Cardiac fibroblast (primary cell): ENCODE measurements at places on chromosomes 2 and 18.

DNA sequence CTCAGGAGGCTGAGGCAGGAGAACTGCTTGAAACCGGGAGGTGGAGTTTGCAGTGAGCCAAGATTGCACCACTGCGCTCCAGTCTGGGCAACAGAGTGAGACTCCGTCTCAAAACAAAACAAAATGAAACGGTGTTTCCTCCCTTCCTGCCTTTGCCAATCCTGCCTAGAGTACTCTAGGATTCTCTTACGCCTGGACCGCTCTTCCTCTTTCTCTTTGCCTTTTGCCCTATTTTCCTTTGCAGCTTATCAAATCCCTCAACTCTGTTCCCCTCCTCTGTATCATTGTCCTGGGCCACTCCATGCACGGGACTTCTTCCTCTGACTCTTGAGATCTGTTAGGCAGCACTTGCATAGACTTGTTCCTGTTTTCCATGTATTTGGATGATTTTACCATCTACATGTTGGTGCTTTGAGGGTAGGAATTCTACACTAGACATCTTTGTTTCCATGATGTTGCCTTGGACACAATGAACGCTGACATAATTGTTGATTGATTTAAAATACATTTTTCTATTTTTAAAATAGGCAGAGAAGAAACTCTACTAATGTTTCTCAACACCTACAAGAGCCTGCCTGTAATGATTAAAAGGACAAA is 24.8 kb upstream of the ACYP2 start:
- DNase-seq: no peak

DNA sequence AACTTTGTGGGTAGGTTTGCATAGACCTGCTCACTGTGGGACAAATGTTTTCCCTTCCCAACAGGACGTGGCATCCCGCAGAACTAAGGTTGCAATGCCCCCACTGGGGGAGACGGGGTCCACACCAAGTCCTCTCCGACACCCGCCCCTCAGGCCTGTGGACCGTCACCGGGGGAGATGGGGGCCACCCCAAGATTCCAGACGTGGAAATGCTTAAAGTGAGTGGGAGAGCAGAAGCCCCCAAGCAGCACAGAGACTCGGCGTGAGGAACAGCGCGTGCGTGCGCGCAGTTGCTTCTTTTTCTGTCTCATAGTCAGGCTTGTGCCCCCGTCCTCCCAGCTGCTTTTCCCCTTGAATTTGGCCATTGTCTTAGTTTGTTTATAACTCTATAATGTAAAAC is 826.3 kb upstream of the SALL3 start:
- no peak for DNase-seq

- no peak for DNase-seq
These were observed 117.9 kb upstream of the SALL3 start for GRCh38 chr18:78861706-78862105.

DNA sequence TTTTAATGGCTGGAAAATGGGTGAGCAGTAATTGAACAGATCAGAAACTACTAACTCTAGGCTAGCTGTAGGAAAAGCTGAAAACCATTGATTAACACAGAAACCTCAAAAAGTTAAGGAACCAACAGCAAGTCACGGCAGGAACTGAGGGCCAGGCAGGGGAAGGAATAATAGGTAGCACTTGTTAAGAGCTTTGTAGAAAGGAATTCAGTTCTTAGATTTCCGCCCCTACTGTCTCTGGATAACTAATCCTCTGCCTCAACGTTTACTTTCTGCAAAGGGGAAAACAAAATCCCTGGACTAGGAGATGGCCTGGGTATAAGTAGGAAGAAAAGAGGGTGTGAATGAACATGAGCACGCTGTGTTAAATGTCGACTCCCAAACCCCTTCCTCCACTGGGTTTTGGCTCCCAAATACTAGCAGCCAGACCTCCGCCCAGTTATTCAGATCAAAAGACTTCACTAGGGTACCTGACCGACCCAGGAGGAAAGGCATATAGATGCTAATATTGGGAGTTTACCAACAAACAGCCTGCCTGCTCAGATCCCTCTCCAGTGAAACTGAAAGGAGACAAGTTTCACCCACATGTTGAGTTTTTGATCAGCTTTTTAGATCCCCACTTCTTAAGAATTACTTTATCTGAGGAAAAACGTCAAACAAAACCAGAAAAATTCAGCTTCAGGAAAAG is 12.4 kb downstream of the SMAD2 start:
- DNase-seq: no peak

- DNase-seq: peak; percentile 48
These were observed 582 bp downstream of the RIOK3 start for GRCh38 chr18:23453680-23454058.

DNA sequence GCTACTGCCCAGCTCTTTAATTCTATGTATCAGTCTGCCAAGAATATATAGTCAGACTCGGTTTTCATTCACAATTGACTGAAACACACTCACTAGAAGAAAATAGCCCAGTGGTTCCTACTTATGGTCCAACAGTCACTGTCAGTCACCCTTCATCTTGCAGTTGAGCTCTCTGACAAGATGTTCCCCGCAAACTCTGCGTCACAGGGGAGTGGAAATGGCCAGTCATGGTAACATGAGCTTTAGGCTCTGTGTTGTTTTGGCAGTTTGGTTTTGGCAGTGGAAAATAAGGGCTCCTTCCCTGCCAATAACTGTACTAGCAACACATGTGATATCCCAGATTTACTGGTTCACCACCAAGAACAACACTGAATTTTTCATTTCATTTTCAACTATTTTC is 122.5 kb downstream of the PRPF40A start:
- DNase-seq: peak; percentile 80

DNA sequence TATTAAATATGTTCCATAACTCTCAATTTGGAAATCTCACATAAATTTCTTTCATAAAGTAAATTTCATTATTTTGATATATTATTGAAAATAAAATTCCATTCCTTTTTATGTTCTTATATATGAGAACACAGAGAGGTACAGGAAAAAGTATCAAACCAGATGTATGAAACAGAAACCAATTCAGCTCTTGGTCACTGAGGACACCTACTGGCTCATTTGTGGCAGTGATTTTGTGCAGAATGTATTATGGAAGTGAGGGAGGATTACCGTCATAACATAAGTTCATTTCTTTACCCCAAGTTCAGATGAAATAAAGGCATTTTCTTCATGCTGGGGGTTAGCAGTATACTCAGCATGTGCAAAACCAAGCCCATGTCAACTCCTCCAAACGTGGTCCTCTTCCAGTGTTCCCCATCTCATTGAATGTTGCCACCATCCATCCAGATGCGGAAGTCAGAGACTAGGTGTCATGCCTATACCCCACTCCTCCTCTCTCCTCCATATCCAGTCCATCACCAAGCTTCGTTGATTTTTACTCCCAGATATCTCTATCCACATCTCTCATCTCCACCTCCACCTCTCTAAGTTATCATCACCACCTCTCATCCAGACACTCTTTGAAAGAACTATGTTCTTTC is 41.7 kb upstream of the MALL start:
- peak; percentile 89 for DNase-seq

GRCh38 chr2:165857876-165858275 is 63.8 kb upstream of the GALNT3 start:
- DNase-seq: peak; percentile 33

GRCh38 chr18:11980163-11980493 is 1.2 kb upstream of the IMPA2 start:
- no peak for DNase-seq

DNA sequence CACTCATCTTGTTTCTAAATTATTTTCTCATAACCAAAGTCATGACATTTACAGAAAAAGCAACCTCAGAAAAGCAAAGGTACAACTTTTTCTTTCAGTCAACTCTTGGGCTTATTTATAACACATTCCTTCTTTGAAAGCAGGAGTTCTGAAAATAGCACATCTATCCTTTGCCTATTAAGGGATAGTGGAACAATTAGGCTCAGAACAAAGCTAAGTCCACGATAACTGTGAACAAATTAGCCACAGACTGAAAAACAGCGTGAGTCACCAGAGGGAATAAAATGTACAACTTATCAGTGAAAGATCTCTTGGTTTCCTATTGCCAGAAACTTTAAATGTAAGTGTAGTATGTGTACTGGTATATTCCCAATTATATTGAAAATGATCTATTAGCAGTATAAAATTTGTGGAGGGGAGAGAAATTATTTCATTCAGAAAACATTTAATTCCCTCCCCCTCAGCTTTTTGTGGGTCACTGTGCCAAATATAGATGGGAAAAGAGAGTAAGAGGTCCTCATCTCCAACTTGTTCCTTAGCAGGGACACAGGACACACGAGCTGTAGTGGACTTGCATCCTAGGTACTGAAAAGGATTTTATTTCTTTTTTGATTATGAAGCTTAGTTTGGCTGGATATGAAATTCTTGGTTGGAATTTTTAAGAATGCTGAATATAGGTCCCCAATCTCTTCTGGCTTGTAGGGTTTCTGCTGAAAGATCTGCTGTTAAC is 15.4 kb upstream of the MATN3 start:
- DNase-seq: peak; percentile 35

- peak; percentile 50 for DNase-seq
These were observed 15.0 kb upstream of the CTDP1 start for GRCh38 chr18:79664525-79665125.
